ENCODE measurements at places on chromosomes 7 and 10.

DNA sequence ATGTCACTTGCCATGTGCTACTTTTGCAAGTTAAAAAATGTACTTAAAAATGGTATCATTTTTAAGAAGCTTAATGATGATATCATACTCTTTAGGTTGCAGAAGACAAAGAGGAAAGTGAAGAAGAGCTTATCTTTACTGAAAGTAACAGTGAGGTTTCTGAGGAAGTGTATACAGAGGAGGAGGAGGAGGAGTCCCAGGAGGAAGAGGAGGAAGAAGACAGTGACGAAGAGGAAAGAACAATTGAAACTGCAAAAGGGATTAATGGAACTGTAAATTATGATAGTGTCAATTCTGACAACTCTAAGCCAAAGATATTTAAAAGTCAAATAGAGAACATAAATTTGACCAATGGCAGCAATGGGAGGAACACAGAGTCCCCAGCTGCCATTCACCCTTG lies 6.1 kb downstream of the LMOD2 start:
- DNase-seq: no peak

DNA sequence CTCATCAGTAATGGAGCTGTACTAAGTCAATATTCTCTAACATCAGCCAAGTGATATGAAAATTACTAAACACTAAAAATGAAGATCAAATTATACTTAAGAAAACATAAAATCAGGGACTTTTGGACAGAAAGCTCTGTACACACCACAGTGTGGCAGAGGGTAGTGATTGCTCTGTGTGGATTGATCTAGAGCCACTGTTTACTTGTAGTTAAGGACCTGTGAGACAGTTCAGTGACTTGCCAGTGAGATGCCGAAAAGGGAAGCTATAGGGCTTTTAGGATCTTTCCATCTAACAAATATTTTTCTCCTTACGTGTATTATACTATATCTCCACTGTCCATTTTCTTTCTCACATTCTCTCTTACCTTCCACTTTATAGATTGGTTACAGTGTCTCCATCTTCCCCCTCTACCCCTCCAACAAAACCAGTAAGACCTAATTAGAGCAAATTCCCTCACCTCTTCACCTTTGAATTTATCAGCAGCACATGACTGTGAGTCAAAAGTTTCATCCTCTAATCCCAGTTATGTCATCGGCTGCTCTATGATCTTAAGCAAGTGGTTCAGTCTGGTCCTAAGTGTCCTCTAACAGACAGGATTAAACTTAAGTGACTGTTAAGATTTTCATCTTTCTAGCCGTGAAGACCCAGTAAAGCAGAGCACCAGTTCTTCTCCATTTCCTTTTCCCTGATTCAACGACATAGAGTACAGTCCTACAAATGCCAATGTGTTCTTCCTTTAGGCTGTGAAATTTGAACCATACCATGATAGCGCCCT lies 6.9 kb downstream of the PIK3CG start:
- no peak for DNase-seq

DNA sequence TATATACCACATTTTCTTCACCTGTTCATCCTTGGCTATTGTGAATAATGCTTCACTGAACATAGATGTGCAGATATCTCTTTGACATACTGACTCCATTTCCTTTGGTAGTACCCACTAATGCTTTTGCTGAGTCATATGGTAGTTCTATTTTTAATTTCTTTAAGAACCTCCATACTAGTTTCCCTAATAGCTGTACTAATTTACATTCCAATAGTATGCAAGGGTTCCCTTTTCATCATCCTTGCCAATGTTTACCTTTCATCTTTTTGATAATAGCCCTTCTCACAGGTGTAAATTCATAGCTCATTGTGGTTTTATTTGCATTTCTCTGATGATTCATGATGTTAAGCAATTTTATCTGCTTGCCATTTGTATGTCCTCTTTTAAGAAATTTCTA lies 159.9 kb downstream of the CALCR start:
- DNase-seq: no peak

DNA sequence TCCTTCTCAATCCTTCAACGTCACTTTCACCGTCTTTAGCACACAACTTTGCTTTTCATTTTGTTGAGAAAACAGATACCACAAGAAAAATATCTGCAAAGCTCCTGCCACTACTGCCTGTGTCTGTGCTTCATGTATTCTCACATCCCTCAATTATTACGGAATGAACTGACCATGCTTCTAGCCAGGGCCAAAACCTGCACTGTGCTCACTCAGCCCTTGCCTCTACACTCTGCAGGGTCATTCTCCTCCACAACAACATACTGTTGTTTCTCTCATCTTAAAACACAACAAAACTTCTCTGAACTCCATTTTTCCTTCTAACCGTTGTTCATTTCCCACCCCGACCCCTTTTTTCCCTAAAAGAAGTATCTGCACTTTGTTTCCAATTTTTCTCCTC lies 29.5 kb downstream of the BMPR1A start:
- DNase-seq: no peak

GRCh38 chr10:14253079-14253478 lies 77.6 kb downstream of the FRMD4A start:
- no peak for DNase-seq

DNA sequence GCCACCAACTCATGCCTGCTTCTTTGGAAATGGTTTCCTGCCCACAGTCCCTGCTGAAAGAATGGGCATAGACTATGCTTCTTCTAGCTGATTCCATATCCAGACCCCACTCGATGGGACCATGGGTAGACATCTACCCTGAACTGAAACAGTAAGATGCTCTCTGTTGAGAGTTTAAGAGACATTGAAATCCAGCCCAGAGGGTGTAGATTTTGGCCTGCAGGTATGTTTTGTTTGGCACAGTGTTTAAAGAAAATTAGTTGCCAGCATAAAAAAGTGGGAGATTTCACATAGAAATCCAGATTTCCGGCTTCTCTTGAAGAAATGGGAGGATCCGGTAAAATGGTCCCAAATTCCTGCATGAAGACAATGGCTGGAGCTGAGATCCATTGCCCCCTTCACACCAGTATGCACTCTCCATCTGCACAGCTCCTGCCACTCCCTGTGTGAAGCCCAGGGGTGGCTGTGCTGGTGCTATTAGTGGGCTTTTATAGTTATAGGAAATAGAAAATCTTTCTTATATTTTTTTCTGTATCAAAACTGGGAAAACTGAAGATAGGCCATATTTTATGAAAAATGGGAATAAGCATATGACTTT lies 218.1 kb downstream of the PTEN start:
- DNase-seq: no peak

- peak; percentile 9 for DNase-seq
Observed at GRCh38 chr7:51067757-51068156, 248.9 kb downstream of the COBL start.

DNA sequence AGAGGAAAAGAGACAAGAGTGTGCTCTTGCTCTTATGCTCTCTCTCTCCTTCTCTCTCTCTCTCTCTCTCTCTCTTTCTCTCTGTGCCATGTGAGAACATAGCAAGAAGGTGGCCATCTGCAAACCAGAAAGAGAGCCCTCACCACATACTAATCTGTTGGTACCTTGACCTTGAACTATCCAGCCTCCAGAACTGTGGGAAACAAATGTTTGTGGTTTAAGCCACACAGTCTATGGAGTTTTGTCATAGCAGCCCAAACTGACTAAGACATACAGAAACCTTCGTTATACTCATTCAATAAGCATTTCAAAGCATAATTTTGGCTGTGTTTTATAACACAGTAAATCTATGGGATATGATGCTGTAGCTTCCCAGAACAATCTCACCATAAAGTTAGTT lies 56.4 kb upstream of the PLPP4 start:
- DNase-seq: no peak
